Activated gamma-delta T cell (primary cell): ENCODE measurements at places on chromosomes 6 and 20.

- DNase-seq: peak; percentile 42
Measured at GRCh38 chr20:62929051-62929538, 2.8 kb upstream of the DIDO1 start.

GRCh38 chr20:15498926-15499325, 1074.3 kb downstream of the KIF16B start:
- DNase-seq: no peak

- DNase-seq: no peak
Measured at GRCh38 chr20:61985096-61985495, 80.6 kb downstream of the TAF4 start.

DNA sequence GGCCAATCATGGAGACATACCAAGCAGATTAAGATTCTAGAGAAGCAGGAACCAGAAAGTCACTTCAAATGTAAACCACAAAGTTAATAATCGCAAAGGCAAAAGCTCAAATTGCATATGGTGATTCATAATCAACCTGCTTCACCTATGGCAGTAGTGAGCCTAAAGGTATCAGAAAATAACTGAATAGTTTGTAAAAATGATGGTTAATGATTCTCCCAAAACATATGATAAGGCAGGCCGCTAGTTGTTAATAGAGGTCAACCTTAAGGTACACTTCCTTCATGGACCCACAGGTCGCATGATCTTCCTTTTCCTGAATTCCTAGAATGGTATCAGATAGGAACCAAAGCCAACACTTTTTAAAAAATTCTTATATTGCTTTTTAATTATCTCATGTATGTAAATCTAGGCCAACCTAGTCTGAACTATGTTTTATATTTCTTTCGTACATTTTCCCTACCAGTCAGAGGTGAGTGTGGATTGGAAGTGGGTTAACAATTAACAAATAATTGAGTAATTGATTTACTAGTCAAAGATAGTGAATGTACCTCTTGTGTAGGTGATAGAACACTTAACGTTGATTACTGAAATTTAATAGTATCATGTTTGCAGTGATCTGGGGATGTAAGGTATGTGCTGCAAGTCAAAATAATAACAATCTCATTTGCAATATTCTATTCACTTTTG, 16.4 kb downstream of the TAAR2 start:
- DNase-seq: no peak

DNA sequence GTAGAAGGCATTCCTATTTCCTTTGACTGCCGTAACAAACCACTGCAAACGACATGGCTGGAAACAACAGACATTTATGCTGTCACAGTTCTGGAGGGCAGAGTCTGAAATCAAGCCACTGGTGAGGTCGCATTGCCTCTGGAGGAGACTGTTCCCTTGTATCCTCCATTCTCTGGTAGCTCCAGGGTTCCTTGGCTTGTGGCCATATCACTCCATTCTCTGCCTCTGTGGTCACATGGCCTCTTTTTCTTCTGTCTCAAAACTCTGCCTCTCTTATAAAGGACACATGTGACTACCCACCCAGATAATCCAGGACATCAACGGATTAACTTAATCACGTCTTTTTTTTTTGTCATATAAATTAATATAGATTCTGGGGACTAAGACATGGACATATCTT, 84.4 kb downstream of the LYRM2 start:
- no peak for DNase-seq

GRCh38 chr6:135092724-135093123, 38.1 kb upstream of the HBS1L start:
- no peak for DNase-seq

DNA sequence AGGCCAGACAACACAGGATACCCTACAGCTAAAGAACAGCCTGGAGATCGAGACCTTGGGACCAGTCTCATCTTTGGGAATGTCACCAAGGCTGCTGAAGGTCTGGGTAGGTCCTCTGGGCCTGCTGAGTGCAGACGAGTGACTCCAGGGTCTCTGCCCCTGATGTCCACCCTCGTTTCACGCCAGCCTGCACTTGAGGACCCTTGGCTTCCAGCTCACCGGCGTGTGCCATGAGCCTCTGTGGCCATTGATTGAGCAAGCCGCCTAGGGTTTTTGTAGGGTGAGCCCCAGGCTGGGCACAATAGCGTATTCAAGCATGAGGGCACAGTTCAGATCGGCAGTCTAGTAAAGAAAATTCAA, 4.3 kb downstream of the BPHL start:
- no peak for DNase-seq

- no peak for DNase-seq
Measured at GRCh38 chr20:53571555-53572286, 21.9 kb downstream of the ZNF217 start.

- no peak for DNase-seq
Measured at GRCh38 chr6:17662585-17662984, 44.1 kb downstream of the NUP153 start.

- no peak for DNase-seq
Measured at GRCh38 chr6:93329301-93330000, 89.9 kb downstream of the EPHA7 start.

DNA sequence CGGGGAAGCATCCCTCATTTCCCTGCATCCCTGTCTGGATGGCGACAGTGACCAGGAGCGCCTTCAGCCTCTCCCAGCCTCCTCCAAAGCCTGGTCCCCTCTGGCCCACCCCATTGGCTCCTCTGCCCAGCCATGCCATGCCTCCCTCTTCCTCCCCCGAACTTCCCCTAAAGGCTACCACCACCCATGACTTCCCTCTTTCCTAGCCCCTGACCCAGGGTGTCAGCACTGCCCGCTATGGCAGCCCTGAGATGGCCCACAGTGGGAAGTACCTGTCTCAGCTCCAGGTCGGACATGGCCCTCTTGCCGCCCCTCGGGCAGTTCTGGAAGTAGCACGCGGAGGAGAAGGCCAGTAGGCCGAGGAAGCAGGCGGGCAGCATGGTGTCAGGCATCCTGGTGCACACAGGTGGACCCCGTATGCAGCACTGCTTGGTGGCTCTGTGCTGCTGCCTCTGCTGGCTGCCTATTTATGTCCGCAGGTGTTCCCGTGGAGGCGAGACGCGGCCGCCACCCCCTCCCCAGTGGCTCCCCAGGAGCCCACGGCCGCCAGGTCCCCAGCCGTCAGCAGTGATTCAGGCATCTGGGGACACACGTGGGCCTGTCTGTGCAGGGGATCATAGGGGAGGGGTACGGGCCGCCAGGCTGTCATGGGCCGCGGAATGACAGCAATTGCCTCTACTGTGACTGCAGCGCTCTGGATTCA, at the start of gene AVP:
AVP (minus strand) TSS at position 442 of the 703 bp plus-strand sequence; CDS start at position 392, 50 bp downstream.
- no peak for DNase-seq

DNA sequence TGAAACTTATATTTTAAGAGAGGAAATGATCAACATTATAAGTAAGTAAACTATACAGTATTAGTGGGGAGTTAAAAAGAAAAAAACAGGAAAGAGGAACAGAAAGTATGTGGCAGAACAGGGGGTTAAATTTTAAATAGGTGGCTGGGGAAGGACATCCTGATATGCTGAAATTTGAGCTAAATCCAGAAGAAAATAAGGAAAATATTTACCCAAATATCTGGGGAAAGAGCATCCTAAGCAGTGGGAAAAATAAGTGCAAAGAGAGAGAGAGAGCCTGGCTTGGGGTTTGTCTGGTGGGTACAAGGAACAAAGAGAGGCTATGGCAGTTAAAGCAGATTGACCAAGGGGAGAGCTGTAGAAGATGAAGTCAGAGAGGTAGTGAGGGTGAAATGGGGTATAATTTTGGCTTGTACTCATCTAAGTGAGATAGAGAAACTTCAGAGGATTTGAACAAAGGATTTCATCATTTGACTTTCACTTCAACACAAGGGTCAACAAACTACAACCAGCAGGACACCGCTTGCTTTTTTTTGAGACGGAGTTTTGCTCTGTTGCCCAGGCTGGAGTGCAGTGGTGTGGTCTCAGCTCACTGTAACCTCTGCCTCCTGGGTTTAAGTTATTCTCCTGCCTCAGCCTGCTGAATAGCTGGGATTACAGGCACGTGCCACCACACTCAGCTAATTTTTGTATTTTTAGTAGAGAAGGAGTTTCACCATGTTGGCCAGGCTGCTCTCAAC, 328.4 kb upstream of the CNR1 start:
- no peak for DNase-seq

GRCh38 chr20:10625641-10626040, 48.2 kb downstream of the JAG1 start:
- no peak for DNase-seq

GRCh38 chr20:49286689-49287551, 9.1 kb upstream of the ZNFX1 start:
- no peak for DNase-seq

DNA sequence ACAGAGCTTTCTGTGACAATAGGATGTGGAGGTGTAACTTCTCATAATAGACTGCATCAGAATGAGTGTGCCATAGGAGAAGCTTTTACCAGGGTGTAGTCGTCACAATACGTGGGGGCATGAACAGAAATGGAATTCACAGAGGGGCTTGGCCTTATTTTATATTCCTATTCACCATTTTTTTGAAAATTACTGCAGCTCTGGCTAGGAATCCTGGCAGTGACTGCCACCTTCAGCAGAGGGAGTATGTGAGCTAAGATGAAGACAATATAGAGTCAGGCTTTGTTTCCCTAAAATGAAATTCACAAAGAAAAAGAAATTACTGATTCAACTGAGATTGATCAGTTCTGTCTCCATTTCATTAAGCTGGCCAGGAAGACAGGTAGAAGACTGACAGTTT, 13.9 kb downstream of the TOMM6 start:
- DNase-seq: no peak

GRCh38 chr6:44856479-44856878, 469.0 kb downstream of the CDC5L start:
- no peak for DNase-seq

DNA sequence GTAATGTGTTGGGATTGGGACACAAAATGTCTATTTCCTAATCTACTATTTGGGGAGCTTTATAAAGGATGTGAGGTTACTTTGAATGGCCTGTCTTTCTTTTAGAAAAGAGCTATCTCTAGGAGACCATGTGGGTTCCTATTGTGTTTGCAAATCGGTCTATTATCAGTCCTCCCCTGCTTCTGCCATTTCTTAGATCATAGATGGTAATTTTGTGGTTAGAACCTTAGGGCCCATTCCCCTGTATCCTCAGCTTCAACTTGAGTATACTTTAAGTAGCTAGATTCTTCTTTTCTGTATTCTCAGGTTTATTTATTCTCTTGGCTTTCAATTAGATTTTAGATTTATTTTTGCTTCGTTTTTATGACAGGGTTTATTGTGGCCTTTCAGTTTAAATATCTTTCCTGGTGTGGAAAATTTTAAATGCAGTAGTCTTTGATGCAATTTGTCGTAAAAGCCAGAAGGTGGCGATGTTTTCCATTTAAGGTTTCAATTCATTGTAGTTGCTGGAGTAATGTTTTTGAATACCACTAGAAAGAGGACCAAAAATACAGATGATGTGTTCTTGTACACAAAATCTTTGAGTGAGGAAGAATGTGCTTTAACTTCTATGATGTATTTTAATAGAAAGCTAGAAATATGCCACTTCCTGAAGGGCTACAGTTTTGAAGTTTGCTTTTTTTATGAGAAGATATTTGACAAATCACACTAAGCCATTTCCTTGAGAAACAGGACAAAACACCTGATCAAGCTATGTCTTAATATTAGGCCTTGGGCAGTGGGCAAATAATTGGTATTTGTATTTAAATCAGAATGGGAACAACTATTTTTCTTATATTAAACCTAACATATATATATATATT, 20.3 kb downstream of the TBPL1 start:
- no peak for DNase-seq

DNA sequence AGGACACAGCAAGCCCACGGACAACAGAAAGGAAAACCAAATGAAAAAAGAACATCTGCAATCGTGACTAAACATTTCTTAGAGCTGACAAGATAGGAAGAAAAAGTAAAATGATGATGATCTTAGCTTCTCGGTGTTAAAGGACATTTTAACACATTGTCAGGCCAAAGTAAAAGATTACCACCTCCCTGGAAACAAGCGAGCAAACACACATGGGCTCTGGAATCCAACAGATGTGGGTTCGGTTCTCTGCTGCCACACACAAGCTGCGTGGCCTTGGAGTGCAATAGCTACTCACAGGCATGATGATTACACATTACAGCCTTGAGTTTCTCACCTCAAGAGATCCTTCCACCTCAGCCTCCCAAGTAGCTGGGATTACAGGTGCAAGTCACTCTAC, 7.5 kb upstream of the AAR2 start:
- no peak for DNase-seq

GRCh38 chr20:57941604-57942381, 232.0 kb upstream of the PMEPA1 start:
- no peak for DNase-seq

DNA sequence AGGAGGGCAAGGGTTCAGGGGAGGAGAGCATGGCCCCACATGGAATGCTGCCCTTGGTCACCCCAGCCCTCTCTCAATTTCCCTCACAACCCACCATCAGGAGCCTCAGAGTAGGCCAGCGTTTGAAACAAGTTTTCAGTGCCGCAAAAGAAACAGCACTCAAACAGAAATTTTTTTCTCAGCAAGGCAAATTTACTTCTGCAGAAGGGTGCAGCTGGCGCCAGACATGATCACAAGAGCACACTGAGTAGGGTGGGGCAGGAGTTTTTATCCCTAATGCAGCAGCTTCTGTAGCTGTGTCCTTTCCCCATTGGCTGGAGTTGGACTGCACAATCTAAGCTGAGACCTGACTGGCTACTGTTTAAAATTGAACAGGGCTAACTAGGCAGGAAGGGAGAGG, 287.8 kb upstream of the CDYL start:
- no peak for DNase-seq

- DNase-seq: no peak
Measured at GRCh38 chr20:32731882-32732266, 11.4 kb downstream of the COMMD7 start.

DNA sequence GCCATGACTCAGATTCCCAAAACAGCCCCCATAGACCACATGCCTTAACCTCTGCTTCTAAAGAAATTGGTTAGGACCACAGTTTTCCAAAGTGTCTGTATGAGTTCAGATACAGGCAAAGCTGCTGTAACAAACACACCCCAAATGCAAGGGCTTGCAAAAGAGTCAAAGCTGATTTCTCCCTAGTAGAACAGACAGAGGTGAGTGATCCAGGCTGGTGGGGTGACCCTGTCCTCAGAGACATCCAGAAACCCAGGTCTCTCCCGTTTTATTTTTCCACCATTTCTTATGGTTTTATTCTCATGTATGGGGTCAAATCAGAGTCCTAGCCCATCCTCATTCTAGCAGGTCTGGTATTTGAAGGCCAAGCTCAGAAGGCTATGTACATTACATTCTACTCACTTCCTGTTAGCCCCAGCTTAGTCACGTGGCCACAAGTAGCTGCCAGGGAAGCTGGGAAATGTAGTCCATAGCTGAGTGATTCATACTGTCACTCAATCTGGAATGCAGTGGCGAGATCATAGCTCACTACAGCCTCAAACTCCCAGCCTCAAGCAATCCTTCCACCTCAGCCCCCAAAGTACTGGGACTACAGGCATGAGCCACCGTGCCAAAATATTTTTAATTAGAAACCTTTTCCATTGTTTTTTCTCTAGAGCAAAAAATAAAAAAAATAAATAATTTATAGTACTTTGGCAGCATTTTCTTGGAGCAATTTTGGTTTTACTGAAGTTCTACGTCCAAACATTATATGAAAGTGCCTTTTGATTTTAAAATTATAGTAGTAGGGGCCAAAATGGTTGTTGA, 175.2 kb downstream of the ZMYND8 start:
- no peak for DNase-seq
